ENCODE measurements at places on chromosomes 11 and 22.

- DNase-seq = no peak
These were observed 4.6 kb upstream of the PAMR1 start for GRCh38 chr11:35529971-35530495.

DNA sequence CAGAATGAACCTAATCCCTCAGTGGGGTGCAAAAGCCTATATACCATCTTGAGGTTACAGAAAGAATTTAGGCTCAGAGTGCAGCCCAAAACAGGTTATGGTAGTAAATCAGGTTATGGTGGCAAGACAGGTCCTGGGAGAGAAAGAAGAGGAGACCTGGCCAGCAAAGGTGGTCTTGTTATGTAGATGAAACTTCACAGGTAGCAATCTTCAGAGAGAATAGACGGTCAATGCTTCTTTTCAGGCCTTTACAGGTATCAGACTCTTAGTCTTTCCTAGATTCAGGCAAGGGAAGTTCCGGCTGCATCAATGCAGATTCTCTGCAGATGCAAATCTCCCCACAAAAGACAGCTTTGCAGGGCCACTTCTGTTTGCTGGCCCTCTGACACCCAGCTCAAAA lies 45.8 kb upstream of the SORL1 start:
- DNase-seq = no peak

GRCh38 chr22:45320357-45320976 lies 10.7 kb downstream of the FAM118A start:
- DNase-seq = no peak

- DNase-seq = peak; percentile 72
These were observed 6.8 kb downstream of the NAA40 start for GRCh38 chr11:63945477-63946163.

- DNase-seq = no peak
These were observed 22.4 kb upstream of the FZD4 start for GRCh38 chr11:86977441-86978050.

DNA sequence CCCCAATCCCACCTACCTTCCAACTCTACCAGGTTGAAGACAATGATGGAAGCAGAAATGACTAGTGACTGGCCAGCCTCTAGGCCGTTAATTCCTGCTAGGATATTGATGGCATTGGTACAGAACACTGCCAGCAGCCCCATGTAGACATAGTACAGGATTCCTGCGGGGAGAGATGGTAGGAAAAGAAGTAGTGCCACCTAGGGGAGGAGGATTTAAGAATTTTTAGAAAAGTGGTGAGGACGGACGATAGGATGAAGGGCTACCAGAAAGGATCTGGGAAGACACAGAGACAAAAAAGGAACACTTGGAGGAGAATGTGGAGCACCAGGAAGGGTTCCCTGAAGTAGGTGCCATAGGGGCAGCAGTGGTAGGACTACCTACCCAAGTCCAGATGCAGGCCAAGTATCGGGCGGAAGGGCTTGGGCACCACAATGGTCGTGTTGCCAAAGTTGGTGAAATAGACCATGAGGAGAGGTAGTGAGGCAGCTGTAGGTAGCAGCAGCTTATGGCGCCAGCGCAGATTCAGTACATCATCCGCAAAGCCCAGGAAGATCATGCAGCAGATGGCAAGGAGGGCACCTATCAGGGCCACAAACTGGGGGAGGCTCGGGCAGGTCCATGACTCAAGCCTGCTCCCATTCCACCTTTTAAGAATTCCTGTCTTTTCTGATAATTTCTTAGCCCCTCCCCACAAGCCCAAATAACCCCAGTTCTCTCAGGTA lies 1.2 kb downstream of the DPAGT1 start:
- DNase-seq = peak; percentile 65

GRCh38 chr11:115944596-115944995 lies 440.4 kb upstream of the CADM1 start:
- DNase-seq = no peak

GRCh38 chr11:68342459-68343158 lies 30.2 kb downstream of the LRP5 start:
- no peak for DNase-seq

GRCh38 chr11:45530111-45530510 lies 135.3 kb downstream of the CHST1 start:
- no peak for DNase-seq

GRCh38 chr11:128628686-128629085 lies 41.3 kb upstream of the ETS1 start:
- DNase-seq = no peak

- no peak for DNase-seq
These were observed 5.4 kb downstream of the PLXNB2 start for GRCh38 chr22:50302041-50302541.

GRCh38 chr11:129035244-129035643 lies 92.6 kb upstream of the TP53AIP1 start:
- no peak for DNase-seq

DNA sequence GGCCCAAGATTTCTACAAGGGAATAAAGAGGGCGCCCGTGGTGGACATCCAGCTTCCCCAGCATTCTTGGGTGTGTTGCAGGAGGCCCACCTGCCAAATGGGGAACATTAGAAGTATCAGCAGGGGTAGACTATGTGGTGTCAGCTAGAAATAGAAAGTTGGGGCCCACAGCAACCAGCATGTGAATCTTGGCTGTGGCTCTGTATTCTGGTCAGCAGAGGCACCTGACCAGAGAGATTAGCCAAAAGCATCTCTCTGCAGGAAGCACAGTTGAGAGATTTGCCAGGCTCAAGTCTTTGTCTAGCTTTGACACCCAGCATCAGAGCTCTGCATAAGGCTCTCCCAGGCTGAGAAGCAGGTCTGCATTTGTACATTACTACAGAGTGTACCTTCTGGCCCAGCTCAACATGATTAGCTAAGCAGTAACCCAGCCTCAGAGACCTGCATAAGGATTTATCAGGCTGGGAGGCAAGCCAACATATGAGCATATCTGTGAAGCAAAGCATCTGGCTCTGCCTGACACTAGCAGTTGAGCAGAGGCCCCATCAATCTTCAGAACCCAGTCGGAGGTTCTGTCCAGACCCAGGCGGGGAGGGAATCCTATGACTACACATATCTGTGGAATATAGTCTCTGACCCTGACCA lies 79.9 kb downstream of the MS4A13 start:
- DNase-seq = no peak

DNA sequence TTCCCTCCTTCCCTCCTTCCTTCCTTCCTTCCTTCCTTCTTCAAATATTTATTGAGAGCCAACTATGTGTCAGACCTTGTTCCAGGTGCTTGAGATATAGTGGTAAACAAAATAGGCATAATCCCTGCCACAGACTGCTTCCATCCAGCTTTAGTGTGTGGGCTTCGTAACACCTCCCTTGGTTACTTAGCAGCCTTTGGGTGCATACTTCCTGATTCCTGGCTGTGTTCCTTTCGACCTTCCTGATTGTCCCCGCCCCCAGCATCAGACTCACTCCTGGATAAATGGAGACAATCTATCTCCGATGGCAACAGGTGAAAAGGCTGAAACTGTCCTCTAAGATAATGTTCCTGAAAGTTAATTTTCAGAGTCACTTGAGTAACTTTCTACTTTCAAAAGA lies 13.5 kb downstream of the CCDC81 start:
- no peak for DNase-seq

DNA sequence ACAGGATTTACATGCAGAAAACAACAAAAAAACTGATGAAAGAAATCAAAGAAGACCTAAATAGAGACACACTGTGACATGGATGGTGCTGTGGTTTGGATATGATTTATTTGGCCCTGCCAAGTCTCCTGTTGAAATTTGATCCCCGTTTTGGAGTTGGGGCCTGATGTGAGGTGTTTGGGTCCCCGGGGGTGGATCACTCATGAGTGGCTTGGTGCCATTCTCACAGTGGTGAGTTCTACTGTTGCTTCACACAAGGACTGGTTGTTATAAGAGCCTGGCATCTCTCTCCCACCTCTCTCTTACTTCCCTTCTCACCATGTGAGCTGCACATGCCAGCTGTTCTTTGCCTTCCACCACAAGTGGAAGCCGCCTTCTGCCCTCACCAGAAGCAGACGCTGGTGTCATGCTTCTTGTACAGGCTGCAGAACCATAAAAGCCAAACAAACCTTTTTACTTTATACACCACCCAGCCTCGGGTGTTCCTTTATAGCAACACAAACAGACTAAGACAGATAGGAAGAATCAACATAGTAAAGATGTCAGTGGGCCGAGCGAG lies 7.8 kb upstream of the RTL6 start:
- DNase-seq = no peak

DNA sequence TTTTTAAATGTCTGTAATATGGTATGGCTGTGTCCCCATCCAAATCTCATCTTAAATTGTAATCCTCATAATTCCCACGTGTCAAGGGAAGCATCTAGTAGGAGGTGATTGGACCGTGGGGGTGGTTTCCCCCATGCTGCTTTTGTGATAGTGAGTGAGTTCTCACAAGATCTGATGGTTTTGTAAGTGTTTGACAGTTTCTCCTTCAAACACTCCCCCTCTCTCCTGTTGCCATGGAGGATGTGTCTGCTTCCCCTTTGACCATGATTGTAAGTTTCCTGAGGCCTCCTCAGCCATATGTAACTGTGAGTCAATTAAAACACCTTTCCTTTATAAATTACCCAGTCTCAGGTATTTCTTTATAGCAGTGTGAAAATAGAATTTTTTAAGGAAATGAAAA lies 31.1 kb upstream of the CD44 start:
- DNase-seq = no peak

DNA sequence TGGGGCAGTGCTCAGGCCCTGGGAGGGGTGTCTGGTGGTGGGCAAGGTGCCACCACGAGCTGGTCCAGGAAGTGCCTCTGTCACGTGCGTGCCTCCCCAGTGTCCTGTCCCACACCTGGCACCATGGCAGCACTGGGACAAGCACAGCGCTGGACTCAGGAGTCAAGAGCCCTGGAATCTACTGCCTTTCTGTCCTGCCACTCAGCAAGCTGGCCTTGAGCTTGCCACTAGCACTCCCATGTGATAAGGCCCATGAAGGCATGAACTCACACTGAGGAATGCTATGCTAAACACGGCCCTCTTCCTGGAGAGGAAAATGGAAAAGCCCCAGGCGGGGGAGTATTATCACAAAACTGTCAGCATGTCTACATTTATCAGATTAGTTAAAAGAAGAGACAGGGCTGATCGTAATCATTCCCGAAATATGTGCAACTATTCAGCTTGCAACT lies 50.7 kb upstream of the SLC35C1 start:
- no peak for DNase-seq

GRCh38 chr22:25626624-25626990 lies 62.1 kb downstream of the GRK3 start:
- no peak for DNase-seq

DNA sequence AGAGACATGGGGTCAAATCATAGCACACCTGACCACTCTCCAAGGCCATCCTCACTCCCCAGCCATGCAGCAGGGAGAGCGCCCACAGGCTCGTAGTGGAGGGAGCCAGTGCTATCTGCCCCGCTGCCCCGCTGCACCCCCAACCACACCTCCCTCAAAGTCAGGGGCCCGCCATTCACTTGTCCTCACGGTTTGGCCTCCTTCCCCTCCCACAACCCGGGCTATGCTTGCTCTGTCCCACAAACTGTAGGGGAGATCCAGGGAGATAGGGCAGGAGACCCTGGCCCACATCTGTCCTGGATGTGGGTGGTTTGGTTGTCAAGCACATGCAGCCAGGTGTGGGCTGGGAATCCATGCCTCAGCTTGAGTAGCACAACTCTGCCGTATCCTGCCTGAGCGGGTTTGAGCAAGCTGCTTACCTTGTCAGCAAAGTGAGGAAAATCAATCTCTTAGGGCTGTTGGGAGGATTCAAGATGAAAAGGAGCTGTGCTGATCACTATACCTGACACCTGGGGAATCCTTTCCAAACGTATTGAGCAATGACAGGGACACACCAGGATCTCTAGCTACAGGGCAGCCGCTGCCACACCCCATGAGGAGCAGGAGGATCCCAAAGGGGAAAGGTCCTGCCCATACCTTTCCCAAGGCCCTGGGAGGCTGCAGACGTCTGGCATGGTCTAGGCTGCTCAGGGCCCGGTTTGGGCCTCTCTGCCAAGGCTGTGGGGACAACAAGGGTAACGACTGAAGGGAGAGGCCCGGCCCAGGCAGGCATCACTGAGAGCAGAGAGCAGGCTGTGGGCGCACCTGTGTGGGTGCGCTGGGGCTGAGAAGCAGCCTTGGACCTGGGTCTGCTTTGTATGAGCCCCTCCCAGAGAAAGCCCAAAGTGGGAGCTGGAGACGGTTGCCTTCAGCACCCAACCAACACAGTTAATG lies 23.3 kb downstream of the KCNJ5 start:
- no peak for DNase-seq

DNA sequence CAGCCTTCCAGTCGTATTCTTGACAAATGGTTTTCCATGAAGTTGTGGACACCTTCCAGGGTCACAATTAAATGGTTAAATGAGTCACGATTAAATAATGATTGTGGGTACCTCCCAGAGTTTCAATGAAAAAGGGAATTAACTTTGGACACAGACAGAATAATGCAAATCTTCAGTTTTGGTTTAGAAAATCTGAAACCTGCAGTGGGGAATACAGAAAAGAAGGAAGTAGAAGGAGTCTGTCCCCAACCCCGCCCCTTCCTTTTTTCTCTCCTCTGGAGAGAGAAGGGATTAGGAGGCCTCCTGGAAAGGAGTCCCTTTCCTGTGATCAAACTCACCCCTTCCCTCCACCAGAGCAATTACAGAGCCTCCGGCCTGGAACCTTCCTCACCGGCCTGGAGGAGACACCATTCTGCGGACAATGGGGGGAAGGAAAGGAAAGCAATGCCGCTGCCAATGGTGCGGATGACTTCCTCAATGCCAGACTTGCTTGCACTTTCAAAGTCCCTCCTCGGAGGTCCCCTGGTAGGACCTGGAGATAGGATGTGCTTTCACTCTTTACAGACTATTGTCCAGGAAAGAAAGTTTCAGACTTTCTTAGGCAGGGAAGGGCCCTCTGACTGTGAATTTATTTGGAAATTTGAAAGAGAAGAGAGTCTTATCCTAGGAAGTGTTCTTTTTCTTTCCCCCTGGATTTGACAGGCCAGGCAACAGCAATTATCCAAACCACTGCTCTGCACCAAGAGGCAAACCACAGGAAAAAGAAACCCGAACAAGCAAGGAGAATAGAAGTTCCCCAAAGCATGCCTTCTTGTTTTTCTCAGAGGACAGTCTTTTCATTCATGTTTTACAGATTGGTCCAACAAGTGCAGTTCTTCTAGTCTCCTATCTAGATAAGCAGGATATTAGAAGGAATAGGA lies 86.8 kb downstream of the PTPRJ start:
- no peak for DNase-seq

- DNase-seq = no peak
These were observed 198.2 kb upstream of the POU2AF2 start for GRCh38 chr11:111047374-111047773.

Data from NCI-H2081 (cell line).